ENCODE measurements at places on chromosomes 6 and 20.

GRCh38 chr20:43969028-43969447 lies 54.4 kb downstream of the TOX2 start:
- DNase-seq = no peak

DNA sequence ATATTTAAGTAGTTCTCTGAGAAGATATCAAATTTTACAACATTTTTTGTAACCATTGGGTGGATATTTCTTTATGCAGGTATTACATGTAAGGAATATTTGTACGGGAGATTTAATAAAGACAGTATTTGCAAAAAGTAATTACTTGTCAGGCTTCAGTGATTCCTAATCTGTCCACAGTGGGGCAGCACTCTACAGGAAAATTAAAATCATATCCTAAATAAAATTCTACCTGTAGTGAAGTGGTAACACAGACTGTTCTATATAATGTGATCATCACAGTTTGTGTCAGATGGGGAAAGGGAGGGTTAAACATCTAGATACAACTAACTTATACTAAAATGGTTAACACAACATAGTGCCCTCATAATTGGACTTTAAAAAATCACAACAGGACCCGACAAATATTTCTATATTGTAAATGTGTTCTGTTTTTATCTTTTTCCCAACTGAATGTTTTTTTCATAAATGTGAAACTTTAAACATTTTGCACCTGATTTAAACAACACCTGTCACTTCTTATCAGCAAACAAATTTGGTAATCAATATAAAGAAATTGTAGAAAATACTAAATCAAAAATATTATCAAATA lies 145.6 kb upstream of the MANEA start:
- DNase-seq = no peak

DNA sequence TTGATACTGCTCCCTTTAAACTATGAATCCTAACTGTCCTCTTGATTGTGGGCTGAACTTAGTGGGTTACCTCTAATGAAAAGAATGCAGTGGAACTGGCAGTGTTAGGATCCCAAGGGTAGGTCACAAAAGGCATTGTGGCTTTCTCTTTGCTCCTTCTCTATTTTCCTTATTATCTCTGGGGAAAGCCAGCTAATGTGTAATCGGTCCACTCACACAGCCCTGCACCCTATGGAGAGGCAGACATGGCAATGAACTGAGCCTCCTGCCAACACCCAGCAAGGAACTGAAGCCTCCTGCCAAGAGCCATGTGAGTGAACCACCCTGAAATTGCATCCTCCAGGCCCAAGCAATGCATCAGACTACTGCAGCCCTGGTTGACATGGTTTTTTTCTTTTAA lies 24.6 kb upstream of the ZNF133 start:
- DNase-seq = no peak

DNA sequence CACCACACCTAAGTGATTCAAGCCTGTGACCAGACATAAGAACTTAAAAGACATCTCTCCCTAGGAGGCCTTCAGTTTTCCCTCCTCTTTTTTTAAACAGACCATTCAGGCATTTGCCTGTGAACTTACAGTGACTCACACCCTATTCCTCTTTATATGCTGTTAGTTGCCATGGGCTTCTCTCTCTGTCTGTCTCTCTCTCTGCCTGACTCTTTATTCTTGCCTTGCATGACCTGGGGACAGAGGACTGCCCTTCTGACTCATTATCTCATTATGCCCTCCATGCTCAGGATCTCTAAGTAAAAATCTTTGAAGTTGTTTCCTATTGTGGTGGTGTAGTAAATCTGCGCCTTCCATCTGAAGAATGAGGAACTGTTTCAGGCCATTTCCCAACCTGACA lies 442.2 kb upstream of the MAN1A1 start:
- no peak for DNase-seq

GRCh38 chr6:161029195-161029809 lies 37.7 kb downstream of the MAP3K4 start:
- DNase-seq = no peak

DNA sequence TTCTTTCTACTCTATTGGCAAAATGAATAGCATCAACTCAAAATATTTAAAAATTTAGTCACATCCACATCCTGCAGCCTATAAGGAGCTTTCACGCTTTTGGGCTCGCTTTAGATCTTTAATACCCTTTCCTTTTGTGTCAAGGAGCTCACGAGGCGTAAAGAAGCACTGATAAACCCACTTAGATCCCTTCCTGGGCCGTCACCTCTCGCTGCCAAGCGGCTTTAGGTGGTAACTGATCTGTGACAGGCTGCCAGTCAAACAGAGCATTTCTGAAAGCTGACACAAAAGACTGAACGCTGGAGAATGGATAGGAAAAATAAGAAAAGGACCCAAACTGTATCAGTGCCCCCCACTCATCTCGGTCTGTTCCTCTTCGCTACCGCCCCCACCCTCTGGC lies 385.7 kb upstream of the MMS22L start:
- DNase-seq = no peak

DNA sequence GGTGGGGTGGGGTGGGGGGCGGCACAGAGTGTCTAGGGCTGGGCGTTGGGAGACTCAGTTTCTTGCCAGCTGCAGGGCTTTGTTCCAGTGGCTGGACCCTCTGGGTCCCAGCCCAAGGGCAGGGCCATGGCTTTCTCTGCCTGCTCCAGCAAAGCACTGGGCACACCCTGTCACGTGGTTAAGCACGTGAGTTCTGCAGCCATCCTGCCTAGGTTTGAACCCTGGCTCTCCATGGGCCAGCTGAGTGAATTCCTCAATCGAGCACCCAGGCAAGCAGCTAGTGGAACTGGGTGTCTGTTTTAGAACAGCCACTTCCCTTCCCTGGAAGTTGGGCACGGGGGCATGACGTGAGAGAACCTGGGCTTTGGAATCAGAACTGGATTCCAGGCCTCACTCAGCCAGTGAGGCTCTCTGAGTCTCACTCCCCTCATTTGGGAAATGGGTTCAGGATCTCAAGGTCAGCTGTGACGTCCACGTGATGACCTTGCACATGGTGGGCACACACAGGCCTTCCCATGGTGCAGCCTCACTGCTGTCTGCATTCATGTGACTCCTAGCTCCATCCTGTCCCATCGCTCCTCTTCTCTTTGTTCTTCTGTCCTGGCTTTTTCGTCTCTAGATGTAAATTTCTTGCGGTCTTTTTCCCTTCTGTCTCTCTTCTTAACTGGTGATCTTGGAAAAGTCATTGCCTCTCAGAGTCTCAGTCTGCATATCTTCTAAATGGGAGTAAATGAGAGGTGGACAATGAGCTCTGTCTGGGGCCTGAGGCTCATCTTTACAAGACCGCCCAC lies 45.9 kb downstream of the NOL4L start:
- DNase-seq = no peak

DNA sequence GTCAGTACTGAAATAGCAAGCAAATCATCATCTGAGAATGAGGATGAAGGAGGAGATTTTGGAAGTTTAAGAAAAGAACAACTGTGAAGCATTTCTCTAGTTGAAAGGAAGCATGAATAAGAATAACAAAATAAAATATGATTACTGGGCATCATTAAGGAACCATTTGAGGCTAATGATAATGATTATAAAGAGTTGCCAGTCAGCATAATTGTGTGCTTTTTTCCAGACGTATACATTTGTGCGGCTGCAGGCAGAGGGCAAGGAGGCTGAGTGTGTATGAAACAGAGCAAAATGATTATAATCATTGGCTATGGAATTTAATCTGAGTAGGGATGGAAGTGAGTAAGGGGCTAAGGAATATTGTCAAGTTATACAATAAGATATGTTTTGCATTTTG lies 218.7 kb upstream of the FUT9 start:
- no peak for DNase-seq

DNA sequence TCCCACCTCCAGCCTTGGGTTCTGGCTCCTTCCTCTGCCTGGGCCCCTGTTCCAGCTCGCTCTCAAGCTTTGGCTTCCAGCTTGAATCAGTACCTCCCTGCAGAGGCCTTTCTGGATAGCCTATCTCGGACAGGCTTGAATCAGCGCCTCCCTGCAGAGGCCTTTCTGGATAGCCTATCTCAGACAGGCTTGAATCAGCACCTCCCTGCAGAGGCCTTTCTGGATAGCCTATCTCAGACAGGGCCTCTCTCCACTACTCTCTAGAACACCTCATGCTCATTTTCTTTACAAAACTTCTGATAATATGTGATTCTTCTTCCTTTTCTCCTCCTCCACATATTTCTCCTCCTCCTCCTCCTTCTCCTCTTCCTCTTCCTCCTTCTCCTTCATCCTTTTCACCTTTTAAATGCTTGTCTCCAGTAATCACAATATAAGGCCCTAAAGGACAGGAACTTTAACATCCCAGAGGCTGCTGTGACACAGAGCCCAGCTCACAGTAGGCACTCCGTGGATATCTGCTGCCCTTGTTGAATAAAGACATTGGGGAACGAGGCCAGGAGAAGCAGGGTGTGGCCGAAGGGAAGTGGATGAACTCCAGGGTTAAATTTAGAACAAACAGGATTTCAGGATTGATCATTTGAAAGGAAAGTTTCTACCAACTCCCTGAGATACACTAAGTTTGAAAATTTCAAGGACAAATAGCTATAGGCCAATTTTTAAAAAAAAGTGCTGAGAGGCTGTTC lies 9.3 kb upstream of the RPS6KA2 start:
- no peak for DNase-seq

- DNase-seq = no peak
These were observed 120.2 kb upstream of the MLN start for GRCh38 chr6:33923857-33924514.

- DNase-seq = no peak
These were observed 66.0 kb downstream of the SNX5 start for GRCh38 chr20:17902531-17903083.

DNA sequence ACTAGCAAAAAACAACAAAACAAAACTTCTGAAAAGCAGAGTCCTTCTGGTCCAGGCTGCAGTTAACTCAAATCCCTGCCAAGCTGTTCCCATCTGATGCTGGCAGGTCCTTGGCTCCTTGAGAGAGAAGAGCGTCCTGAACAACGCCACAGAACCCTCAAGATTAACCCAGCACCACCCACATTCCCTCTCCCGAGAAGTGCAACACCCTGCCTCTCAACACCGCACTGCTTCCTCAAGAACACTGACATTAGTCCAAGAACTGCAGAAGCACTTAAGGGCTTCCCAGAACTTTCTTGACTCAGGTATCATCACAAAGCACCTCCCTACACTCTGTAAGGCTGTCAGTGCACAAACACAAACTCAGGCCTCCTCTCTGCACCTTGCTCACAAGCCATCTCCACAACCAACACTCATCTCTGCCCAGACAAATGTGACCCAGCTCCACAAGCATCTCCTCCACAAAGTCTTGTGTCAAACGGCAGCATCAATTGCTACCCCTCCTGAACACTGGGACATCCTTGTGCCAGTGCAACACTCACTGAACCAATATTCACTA lies 7.5 kb downstream of the MRPL14 start:
- DNase-seq = no peak

DNA sequence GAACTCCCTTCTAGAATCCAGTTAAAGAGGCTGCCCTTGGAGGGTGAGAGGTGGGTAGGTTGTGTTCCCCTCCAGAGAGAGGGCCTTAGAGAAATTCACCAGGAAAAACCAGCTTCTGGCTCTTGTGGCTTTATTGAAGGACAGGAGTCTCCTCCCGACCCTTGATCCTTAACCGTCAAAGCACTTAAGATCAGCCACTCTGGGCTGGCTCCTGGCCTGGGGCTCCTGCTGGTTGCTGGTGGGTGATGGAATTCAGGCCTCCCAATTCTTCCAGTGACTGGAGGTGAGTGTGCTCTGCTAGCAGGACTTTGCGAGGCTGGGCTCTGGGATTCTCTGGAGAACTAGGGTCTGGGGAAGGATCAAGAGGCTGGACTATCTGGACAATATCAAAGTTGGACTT lies 75.6 kb upstream of the LGSN start:
- no peak for DNase-seq

DNA sequence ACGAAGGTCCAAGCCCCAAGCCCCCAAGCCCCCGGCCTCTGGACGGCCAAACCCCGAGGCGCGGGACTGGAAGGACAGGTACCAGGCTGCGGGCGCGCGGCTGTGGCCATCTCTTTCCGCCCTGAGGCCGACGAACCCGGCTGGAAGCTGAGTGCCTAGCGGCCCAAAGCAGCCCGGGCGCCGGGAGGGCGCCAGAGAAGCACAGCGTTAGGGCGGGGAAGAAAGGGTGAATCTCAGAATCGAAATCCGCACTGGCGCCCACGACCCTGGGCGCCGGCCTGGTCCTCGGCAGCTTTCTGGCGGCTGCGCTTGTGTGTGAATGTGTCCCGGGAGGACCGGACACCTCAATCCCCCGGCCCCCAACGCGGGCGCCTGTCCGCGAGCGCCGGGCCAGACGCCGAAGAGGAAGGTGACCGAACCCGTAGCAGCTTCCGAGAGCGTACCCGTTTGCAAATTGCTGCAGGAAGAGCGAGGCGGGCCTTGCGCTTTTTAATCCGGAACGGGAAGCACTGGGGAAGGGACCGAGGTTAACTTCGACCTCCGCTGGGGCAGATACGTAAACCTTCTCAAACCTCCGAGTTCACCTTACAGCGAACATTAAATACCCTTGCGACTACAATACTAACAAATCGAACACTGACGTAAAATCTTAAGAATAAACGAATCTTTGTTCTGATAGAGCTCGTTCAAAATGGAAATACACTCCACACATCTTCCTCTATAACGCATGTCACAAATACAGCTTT lies 2.9 kb downstream of the NRN1 start:
- no peak for DNase-seq

Data from activated gamma-delta T cell treated with anti-CD3 and anti-CD28 coated beads, Interleukin-2, amount 50 U/mL, for 16 hours (primary cell).